Activated naive CD4-positive, alpha-beta T cell treated with anti-CD3 and anti-CD28 coated beads for 36 hours (primary cell): ENCODE measurements at places on chromosomes 6 and 20.
A peak's percentile ranks its signal among the peaks of the same experiment; 100 is the strongest.

GRCh38 chr6:28775405-28776129 lies 148.2 kb downstream of the TRIM27 start:
- DNase-seq: no peak
- H3K27me3 ChIP-seq: peaks cover 93% of the 10 kb centered on the region
- peaks cover 9% of the 10 kb centered on the region for H3K36me3 ChIP-seq
- no peak overlapping the region for H3K27ac ChIP-seq
- H3K4me1 ChIP-seq: peaks cover 11% of the 10 kb centered on the region

- no peak overlapping the region for H3K27ac ChIP-seq
- H3K36me3 ChIP-seq: peaks cover 2% of the 10 kb centered on the region
- no peak overlapping the region for H3K4me3 ChIP-seq
- peaks cover 16% of the 10 kb centered on the region for H3K4me1 ChIP-seq
- no peaks in the 10 kb centered on the region for H3K27me3 ChIP-seq
- no peak for DNase-seq
These were observed 154.6 kb upstream of the AHI1 start for GRCh38 chr6:135651964-135652755.

DNA sequence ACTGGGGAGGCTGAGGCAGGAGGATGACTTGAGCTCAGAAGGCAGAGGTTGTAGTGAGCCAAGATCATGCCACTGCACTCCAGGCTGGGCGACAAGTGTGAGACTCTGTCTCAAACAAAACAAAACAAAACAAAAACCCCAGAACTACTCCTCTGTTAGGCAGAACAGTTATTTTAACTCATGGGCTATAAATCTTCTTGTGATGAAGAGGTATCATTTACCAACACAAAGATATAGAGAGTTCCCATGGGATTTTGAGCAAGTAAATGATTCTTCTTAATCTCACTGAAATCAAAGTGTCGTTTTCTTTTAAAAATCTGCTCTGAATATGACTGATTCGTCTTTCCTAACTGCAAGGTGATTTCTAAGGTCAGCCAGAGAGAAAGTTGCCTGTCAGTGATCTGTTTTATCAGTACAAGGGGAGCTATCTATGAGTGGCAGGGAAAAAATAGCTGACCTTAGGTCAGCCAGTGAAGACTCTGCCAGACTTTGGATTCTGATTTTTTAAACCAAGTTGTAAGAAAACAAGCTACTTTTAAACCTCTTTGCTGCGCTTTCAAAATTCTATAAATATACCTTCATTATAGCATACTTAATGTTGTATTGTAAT lies 3.8 kb upstream of the DSP start:
- DNase-seq: no peak
- no peak overlapping the region for H3K27ac ChIP-seq
- H3K27me3 ChIP-seq: peaks cover 47% of the 10 kb centered on the region
- H3K4me3 ChIP-seq: no peak overlapping the region

GRCh38 chr6:130218134-130218533 lies 4.6 kb downstream of the SAMD3 start:
- H3K36me3 ChIP-seq: no peaks in the 10 kb centered on the region
- H3K4me1 ChIP-seq: peaks cover 42% of the 10 kb centered on the region
- H3K27ac ChIP-seq: no peak overlapping the region
- no peaks in the 10 kb centered on the region for H3K27me3 ChIP-seq
- no peak for DNase-seq
- no peak overlapping the region for H3K4me3 ChIP-seq

DNA sequence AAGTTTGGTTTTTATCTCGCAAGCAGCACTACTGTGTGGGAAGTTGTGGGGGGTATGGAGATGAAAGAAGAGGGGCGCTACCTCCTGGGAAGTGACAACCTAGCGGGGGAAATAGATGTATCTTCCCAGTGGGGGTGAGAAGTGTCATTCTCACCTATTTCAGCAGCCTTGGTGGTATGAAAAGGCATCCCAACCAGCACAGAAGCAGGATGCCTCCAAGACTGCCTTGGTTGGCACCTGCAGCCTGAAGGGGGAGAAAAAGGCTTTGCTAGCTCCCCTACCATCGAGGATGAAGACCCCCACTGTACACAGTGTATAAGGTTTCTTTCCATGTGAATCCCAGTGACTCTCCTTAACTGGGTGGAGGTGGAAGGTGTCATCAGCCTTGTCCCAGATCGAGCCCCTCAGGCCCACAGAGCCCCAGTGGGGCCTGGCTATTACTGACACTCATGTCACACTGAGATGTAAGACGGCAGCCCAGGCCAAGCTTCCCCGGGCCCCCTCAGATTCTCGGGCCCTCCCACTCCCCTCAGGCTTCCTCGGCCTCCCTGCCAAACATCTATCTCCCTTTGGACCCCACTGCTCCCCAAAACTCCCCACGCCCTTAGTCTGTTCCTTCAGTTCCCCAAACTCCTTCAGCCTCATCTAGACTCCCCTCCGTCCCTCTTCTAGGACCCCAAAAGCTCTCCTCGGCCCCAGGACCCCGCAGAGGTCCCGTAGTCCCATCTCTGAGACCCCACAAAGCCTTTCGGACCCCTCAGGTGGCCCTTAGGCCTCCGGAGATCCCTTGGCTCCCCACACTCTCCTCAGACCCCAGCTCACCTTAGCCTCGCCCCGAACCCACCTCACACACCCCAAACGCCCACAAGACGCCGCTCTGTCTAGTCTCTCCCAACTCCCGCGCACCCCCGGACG lies 688 bp downstream of the COMMD7 start:
- H3K27ac ChIP-seq: peak overlapping the region; percentile 92
- no peaks in the 10 kb centered on the region for H3K27me3 ChIP-seq
- H3K4me3 ChIP-seq: peak overlapping the region; percentile 94
- peaks cover 4% of the 10 kb centered on the region for H3K36me3 ChIP-seq
- DNase-seq: peak; percentile 42

DNA sequence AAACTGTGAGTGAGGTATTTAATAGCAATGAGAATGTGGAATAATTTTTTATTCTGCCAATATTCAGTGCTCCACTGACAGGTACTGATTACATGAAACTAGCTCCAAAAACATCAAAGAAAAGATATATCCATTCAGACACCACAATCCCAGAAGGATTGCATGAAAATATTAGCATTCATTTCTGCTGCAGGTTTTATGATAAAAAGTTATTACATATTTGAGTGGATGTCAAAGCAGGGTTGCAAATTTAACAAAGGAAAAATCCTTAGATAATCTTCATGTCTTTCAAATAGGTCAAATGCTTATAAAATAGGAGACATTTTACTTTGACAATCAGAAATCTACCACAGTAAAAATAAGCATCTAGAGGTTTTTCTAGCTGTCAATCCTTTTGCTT lies 13.3 kb downstream of the MCHR2 start:
- no peak overlapping the region for H3K4me3 ChIP-seq
- peaks cover 4% of the 10 kb centered on the region for H3K27me3 ChIP-seq
- no peak overlapping the region for H3K27ac ChIP-seq
- no peaks in the 10 kb centered on the region for H3K36me3 ChIP-seq
- no peaks in the 10 kb centered on the region for H3K4me1 ChIP-seq

GRCh38 chr6:25883991-25884390 lies 9.9 kb upstream of the SLC17A3 start:
- no peak for DNase-seq
- H3K27me3 ChIP-seq: no peaks in the 10 kb centered on the region
- H3K4me3 ChIP-seq: no peak overlapping the region
- no peak overlapping the region for H3K27ac ChIP-seq
- H3K4me1 ChIP-seq: no peaks in the 10 kb centered on the region
- H3K36me3 ChIP-seq: no peaks in the 10 kb centered on the region

DNA sequence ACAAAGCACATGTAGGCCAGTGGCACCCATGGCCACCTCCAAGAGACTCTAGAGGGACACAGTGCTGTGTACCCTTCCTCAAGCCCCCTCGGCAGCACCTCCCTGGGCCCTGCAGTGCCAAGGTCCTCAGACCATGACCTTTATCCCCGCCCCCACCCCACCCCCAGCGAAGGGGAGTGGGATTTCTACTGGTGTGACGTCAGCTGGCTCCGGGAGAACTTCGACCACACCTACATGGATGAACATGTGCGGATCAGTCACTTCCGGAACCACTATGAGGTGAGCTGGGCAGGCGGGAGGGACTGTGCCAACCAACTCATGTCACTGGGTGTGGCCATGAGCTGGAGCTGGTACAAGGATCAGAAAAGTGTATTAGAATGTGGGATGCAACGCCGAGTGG lies 38.0 kb downstream of the TTLL9 start:
- DNase-seq: no peak
- no peaks in the 10 kb centered on the region for H3K4me1 ChIP-seq
- H3K27ac ChIP-seq: no peak overlapping the region
- H3K4me3 ChIP-seq: no peak overlapping the region

- peaks cover 12% of the 10 kb centered on the region for H3K27me3 ChIP-seq
- no peak overlapping the region for H3K27ac ChIP-seq
- no peak overlapping the region for H3K4me3 ChIP-seq
- H3K36me3 ChIP-seq: no peaks in the 10 kb centered on the region
- DNase-seq: no peak
- no peaks in the 10 kb centered on the region for H3K4me1 ChIP-seq
These were observed 87.5 kb downstream of the DACT2 start for GRCh38 chr6:168232062-168232461.

GRCh38 chr6:85417336-85417735 lies 32.5 kb upstream of the NT5E start:
- H3K4me1 ChIP-seq: no peaks in the 10 kb centered on the region
- H3K36me3 ChIP-seq: no peaks in the 10 kb centered on the region
- no peak overlapping the region for H3K4me3 ChIP-seq

- H3K4me3 ChIP-seq: no peak overlapping the region
- H3K27me3 ChIP-seq: no peaks in the 10 kb centered on the region
- no peaks in the 10 kb centered on the region for H3K4me1 ChIP-seq
- H3K27ac ChIP-seq: no peak overlapping the region
- no peak for DNase-seq
These were observed 411.1 kb downstream of the HDGFL1 start for GRCh38 chr6:22980446-22980845.

- DNase-seq: no peak
- H3K4me1 ChIP-seq: peaks cover 78% of the 10 kb centered on the region
- no peaks in the 10 kb centered on the region for H3K27me3 ChIP-seq
- H3K27ac ChIP-seq: no peak overlapping the region
These were observed 47.5 kb downstream of the FAM217A start for GRCh38 chr6:4031442-4031841.

GRCh38 chr6:170436209-170436809 lies 116.8 kb downstream of the PSMB1 start:
- DNase-seq: no peak
- H3K4me3 ChIP-seq: no peak overlapping the region
- H3K36me3 ChIP-seq: no peaks in the 10 kb centered on the region

DNA sequence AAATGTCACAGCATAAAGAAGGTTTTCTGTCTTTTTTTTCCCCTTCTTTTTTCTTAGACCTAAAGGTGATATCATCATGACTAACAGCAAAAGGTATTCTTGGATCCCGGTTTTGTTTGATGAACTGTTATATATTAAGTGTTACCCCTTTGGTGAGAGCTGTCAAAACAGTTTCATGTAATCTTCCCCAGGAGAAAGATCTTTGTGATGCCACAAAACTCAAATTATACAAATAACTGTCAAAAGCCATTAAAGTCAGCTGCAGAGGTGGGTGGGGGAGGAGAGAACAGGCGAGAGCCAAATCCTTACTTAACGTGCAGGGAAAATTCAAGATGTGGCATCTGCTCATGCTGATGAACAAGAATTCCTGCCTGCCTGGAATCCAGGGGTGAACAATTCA lies 258.2 kb downstream of the BMP7 start:
- H3K36me3 ChIP-seq: no peaks in the 10 kb centered on the region
- no peak for DNase-seq
- H3K4me1 ChIP-seq: peaks cover 6% of the 10 kb centered on the region
- no peak overlapping the region for H3K27ac ChIP-seq

DNA sequence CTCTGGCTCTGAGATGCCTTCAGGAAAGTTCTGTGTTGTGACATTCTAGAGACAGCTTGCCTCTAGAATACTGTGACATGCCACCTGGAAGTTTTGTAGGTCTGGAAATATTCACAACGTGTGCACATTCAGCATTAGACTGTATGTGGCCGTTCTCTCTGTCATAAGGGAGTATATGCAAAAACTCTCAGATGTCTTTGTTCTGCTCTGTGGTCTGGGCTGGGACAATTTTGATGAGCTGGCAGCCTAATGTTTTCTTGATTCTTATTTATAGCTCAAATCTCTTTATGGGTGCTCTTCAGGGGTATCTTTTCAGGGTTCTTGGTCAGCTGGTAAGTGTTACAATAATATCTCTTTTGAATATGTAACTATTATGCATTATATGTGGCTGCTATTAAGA lies 355.1 kb downstream of the PAX1 start:
- H3K27ac ChIP-seq: no peak overlapping the region
- no peaks in the 10 kb centered on the region for H3K4me1 ChIP-seq
- H3K27me3 ChIP-seq: no peaks in the 10 kb centered on the region

DNA sequence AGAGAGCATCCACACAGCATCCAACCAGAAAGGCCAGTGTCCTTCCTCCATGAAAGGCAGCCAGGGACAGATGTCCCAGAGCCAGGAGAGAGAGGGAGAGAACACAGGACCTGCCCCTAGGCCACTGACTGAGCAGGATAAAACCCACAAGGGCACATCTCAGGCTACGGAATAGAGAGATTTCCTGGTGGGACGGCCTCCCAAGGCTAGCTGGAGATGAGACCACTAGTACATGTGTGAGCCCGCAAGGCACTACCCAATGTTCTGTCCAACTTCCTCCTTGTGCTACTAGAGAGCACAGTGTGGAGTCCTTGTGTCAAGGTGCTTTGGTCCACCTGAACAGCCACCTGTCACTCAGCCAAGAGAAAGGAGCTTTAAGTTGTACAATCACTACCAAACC lies 44.2 kb downstream of the PLCG1 start:
- peak overlapping the region; percentile 1 for H3K27ac ChIP-seq
- H3K4me3 ChIP-seq: no peak overlapping the region
- H3K4me1 ChIP-seq: no peaks in the 10 kb centered on the region
- DNase-seq: no peak
- H3K36me3 ChIP-seq: peaks cover 2% of the 10 kb centered on the region
- H3K27me3 ChIP-seq: no peaks in the 10 kb centered on the region
